ENCODE measurements at places on chromosomes 3 and 15.
A peak's percentile ranks its signal among the peaks of the same experiment; 100 is the strongest.

GRCh38 chr3:107579371-107579770, 56.6 kb downstream of the BBX start:
- DNase-seq: no peak

DNA sequence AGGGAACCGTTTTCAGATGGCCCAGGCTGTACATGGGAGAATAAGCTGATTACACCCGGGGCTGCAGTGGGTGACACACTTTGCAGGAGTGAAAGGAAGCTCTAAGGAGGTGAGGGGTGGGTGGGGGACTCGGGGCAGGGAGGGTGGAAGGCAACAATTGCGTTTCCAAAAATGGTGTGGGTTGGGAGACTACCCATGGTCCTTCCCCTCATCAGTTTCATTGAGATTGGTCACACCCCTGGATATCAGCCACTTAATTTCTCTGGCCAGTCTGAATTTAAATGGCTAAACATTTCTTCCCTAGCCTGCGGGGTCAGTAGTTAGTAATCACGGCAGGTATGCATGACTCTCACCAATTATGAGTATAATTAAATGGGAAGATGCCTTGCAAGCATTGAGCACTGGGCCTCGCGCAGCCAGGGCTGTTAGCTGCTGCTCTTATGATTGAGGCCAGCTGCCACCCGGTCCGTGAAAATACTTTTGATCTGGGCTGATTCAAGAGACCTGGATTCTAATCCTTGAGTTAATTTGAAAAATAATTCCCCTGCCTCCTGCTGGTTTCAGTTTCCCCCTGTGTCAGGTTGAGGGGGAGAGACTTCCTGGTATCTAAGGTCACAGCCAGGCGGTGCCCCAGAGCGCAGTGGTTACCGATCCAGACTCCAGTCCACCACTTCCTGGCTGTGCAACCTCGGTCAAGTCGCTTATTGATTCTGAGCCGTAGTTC, 23.3 kb downstream of the SLC6A6 start:
- DNase-seq: peak; percentile 35

DNA sequence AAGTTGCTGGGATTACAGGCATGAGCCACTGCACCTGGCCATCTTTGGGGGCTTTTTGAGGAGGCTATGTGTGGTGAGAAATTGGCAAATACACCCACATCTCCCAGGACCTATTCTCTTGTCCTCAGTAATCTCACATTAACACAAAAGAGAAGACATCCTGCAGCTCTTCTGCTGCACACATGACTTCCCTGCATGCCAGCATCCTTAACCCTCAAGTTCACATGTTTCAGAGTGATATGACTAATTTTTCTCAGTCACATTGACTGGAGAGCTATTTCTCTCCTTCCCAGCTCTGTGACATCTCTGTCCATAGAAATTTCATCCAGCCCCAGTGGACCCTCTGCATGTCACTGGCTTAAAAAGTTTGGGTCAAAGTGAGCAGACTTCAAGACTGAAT, 1.9 kb upstream of the SKIC8 start:
- no peak for DNase-seq

- no peak for DNase-seq
These were observed 121.4 kb upstream of the ATP11B start for GRCh38 chr3:182671942-182672341.

DNA sequence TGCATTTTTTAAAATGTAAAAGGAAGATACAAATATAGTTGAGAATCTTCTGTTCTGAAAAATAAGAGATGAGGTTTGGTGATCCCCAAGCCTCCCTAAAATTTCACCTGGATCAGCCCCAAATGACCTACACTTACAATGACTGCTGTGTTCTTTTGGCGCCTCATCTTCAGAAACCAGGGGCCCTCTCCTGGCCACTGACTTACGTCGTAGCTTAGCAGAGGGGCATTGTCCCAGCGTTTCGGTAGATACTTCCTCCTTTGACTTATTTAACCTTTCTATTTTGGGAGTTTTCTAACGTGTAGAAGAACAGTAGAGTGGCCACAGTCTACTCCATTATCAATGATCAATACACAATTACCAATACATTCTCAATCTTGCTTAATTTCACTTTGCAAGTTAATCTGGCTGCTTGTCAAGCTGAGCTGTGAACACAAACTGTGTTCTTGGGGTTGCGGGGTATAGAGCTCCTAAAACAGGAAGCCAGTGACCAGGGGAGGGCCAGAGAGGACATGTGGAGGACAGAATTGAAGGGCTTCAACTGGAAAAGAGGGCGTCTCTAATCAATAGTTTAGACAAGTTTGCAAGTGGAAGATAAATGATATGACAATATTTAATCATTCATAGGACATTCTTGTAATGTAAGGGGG, 419.5 kb downstream of the LPP start:
- no peak for DNase-seq

DNA sequence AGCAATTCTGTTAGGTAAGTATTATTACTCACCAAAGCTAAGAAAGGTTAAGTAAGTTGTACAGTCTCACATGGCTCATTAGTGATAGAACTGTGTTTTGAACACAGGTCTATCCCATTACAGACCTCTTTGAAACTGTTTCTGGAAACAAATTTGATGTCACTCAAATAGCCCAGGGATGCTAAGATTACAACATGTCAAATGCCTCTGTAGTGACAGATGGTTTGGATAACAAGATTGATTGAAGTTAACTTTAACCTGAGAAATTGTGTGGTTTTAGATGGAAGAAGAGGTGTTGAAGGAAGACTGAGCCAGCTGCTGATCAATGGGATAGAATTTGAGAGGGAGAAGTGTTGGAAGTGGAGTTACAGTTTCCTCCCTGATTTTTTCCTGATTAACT, 72.5 kb downstream of the SYN2 start:
- DNase-seq: no peak

DNA sequence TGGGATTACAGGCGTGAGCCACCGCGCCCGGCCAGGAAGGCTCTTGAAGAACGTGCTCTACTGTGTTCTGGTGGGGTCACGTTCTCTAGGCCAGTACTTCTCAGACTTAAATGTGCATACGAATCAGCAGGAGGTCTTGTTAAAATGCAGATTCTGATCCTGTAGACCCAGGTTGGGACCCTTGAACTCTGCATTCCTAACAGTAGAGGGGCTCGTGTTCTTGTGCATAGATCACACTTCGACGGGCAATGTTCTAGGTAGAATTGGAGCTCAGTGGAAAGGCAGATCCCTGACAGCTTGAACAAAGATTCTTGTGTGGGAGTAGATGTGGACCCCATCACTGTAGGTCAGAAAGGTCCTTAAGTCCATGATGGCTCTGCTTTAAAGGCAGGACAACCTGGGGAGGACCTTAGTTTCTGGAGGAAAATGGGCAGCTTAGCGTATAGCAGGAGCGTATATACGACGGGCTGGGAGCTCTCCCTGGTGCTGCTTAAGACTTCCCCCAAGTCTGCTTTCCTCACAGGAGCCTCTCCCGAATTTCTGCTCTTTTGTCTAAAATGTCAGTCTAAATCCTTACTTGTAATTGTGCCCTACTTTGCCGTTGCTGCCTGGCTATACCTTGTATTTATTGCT, 16.9 kb upstream of the FAM81A start:
- DNase-seq: no peak

DNA sequence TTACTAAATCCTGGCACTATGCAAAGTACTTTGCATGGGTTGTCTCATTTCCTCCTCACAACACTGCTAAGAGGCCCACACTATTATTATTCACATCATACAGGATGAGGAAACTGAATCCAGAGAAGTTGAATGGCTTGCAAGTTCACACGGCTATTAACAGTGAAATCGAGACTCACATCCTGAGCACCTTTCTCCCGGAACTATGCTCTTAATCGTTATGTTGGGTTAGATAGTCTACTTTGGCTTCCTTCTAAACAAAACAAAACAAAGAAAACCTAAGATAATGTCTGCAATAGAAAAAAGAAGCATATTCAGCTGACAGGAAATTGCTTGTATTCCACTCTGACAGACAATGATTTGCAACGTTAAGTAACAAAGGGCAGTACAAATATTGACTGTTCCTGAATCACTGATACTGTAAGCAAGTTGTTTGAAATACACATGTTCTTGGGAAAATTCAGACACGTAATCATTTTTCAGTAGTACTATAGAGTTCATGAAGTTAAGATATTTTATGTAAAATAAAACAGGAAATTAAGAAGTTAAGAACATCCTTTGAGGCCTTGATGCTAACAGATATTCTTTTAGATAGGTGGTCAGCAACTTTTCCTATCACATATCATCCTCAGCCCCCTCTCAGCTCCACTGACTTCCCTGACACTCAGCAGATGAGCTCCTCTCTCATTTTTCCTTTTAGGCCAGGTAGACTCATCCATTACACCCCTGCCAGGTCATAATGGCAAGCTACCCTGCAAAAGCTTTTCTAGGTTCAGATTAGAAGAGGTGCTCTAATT, 40.7 kb downstream of the C2CD4B start:
- DNase-seq: no peak

DNA sequence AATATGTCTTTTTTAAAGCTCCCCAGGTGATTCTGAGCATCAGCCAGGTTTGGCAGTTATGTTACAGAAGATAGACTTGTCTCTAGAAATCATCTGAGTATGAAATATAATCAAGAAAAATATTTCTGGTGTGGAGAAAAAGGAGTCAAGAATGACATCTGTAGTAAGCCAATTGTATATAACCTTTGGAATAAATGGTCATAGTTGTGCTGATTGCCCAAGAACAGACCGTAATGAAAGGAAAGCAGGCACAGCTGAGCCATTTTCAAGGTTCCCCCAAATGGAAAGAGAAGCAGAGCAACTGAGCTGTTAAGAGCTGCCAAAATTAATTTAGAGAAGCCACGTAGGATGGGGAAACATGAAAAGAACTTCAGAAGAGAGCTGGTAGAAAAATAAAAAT, 26.6 kb downstream of the GOLM2 start:
- no peak for DNase-seq

DNA sequence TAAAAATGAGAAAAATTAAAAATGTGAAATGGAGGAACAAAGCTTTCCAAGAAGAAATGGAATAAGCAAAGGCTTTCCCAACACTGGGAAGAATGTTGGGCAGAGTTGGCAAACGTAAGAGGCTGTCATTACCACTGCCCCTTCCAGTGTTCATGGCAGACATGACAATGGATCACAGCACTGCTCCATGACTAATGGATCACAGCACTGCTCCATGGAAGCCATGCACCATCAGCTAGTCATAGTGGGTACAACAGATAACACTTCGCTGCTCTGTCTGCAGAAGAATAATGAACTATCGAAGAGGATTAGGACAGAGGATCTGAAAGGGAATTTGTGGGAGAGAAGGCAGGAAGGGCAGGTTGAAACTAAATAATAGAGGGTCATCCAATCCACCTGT, 5.0 kb downstream of the CAV3 start:
- no peak for DNase-seq

DNA sequence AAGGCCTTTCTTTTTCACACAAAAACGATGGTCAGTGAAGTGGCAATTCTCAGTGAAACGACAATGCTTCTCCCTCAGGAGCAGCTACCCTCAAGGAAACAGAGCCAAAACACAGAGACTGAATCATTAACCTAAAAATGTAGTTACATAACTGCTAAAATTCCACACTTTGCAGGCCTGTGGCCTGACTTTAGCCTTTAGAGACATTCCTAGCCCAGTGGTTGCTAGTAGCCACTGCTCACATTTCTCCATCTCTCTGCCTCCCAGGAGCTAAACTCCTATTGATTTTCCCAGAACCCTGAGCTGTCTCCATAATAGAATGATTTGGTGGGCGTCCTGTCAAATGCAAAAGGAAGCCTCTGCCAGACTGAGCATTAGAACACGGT, 630.1 kb upstream of the KCNMB2 start:
- no peak for DNase-seq

DNA sequence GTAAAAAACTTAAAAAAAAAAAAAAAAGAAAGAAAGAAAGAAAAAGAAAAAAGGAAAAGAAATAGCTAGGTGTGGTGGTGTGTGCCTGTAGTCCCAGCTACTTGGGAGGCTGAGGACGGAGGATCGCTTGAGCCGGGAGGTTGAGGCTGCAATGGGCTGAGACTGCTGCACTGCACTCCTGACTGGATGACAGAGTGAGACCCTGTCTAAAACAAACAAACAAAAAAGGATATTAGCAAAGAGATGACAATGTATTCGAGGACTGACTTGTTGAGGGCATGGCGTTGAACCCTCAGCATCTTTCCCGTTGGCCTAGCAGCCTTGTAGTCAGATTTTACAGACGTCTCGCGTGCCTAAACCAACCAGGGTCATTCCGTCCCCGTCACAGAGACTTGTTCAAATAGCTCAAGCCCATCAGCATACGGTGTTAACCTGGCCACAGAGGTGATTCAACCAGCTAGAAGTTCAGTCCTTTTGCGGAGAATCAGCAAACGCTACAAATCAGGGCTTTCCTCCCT, 528 bp upstream of the NIT2 start:
- no peak for DNase-seq

- no peak for DNase-seq
These were observed 41.1 kb downstream of the THBS1 start for GRCh38 chr15:39621976-39622375.

GRCh38 chr3:98371853-98372252, 18.2 kb downstream of the OR5K4 start:
- no peak for DNase-seq

GRCh38 chr15:58311556-58311955, 120.2 kb upstream of the LIPC start:
- DNase-seq: no peak

- DNase-seq: no peak
These were observed 59.6 kb upstream of the ZBTB38 start for GRCh38 chr3:141308588-141309218.

DNA sequence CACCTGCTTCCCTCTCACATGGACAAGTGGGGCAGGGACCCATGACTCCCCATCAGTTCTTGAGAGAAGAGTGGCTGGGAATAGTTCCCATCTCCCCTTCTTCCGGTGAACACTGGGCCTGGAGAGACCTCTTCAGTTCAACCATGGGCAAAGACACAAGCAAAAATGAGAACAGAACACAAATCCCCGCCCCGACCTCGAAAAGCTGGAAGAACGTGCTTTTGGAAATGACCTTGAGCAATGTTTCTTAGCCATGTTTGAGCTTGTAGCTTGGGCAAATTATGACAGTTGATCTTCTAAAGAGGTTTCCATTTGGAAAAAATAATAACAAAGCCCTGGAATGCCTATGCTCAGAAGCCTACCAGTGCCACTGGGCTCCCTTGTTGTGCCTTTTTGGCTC, 59.0 kb downstream of the FAM174B start:
- no peak for DNase-seq

DNA sequence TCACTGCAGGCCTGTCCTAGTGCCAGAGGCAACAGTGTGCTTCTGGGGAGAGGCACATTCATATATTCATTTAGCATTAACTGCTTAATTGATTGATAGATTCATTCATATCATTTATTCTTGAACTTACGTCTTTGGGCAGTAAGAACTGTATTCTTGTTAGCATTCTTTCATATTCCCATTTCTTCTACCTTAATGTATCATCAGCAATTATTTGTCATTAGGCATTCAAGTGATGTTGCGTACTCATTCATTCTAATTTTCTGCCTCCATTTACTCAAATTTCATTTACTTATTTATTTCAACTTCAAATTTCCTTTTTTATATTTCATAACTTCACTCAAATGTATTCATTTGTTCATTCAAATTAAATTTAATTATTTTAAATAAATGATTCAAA, 31.5 kb upstream of the CCR4 start:
- no peak for DNase-seq
